ENCODE measurements at places on chromosomes 11 and 22.

- no peak for DNase-seq
Measured at GRCh38 chr11:67652965-67653845, 2.7 kb upstream of the ACY3 start.

GRCh38 chr11:78163828-78164227, 24.4 kb upstream of the ALG8 start:
- DNase-seq: no peak

DNA sequence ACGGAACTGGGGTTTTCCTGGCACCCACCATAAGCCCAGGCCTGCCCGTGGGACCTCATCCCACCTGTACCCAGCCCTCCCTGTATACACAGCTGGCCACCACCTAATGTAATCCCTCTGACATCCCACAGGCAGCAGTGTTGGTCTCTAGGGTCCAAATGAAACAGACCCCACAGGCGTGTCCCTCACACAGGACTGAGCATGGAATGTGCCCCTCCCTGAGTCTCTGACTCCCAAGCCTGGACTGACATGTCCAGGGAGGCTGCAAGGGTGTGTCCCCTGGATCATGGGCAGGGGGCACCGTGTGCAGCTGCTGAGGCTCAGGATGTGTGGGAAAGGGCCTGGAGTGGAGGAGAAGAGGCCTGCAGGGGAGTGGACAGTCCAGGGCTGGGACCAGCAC, 50.6 kb upstream of the PPARA start:
- DNase-seq: no peak

DNA sequence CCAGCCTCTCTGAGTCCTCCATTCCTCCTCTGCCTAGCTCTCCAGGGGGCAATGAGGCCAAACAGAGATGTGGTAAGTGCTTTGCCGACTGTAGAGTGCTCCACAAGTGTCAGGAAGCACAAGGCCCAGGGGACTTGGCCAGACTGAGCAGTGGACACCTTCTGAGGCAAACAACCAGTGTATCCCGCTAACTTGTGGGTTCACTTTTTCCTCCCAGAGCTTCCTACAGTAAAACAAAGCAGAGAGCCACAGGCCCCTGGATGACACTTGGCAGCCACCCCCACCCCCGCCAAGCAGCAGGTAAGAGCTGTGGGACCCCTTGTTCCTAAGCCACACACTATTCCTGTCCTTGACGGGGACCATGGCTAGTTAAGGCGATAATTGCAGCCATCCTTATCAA, 160.9 kb downstream of the CACNA1I start:
- no peak for DNase-seq

DNA sequence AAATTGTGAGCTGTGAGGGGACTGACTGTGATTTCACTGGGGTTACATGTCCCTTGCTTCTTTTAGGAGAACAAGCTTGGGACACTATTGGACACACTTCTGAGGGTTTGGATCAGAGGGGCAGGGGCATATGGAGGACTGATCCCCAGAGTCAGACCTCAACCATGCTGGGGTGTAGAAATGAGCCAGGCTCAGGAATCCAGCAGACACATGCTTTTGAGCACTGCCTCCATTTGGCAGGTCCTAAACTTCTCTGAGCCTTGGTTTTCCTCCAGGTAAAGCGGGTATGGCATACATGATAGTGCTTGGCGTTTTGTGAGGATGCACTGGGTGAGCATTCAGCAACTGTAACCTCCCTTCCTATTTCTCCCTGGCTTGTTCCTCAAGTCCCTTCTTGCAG, 74.7 kb downstream of the ADAMTS15 start:
- DNase-seq: no peak

DNA sequence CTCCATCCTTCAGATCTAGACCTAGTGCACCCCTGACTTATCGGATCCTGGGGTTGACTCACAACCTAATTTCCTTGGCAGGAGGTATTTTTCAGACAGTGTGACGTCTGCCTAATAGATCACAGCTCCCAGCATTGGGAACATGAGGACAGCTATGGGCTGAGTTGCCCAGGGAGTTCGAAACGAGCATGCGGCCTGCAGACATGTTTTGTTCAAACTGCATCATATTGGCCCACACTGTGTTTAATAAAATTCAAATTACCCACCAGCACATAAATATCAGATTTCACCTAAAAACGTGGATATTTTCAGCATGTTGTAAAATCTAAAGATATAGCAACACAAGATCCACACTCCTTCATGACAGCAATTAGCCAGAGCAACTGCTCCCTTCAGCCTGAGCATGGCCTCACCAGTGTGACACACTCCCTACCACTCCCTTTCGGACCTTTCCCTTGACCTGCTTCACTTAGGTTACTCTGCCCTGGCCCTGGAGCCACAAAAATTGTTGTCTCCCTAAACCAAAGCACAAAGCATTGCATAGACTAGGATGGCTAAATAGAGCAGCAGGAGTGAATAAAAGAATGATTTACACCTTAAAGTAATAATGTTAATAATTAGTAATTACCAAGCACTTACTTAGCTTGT, 53.6 kb upstream of the USP47 start:
- DNase-seq: no peak

- no peak for DNase-seq
Measured at GRCh38 chr11:14746857-14747395, 103.3 kb downstream of the PDE3B start.

GRCh38 chr22:31520051-31520450, 23.7 kb downstream of the SFI1 start:
- peak; percentile 26 for DNase-seq

GRCh38 chr11:61162092-61162941, 1.1 kb upstream of the VPS37C start:
- DNase-seq: peak; percentile 49

GRCh38 chr11:43576803-43577521, 103.6 kb upstream of the HSD17B12 start:
- DNase-seq: peak; percentile 60

DNA sequence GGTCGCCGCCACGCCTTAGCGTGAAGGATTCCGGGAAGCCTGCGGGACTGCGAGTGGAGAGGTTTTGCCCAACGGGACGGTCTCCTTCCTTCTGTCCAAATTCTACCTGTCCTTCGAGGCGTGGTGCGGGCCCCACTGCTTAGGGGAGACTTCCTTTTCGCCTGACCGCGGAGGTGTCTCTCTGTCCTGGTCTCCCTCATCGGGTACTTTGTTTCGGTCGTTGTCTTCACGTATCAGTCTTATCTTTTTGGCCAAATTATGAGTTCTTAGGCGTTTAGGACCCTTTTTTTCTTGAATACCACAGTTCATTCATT, 388 bp downstream of the HINFP start:
- no peak for DNase-seq

DNA sequence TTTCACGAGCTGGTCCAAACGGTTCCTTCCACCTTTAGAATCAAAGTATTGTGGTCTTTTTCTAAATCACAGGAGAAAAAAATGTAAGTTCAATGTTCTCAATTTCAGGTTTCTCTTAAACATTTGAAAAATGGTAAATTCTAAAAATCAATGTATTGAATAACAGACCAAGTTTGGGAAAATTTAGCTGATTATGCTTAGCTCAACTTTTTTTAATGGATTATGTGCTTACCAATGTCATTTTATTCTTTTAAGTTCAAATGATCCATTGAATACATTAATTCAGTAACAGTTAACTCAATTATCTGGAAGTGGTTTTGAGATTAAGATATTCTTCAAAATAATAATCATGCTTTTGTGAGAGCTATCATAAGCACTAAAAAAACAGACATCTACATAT, 5.1 kb downstream of the PRDM10 start:
- no peak for DNase-seq

Data from GM13977 (cell line).